ENCODE measurements at places on chromosomes 7 and 10. TPM values are rescaled to one million over a fixed set of nuclear protein-coding genes. Genes with fewer than 3 reads are reported as not detected.

Gene LIPN
- total RNA-seq, result not detected

Gene TRPV6
- not detected for total RNA-seq

Gene CHST3
- 0.07 TPM for total RNA-seq

Gene CLDN4
- total RNA-seq, result not detected

GRCh38 chr7:149772956-149773434 is 393 bp downstream of the ZNF467 start:
- no peaks in the 10 kb centered on the region for H3K27me3 ChIP-seq
- DNase-seq, result peak; percentile 6
- H3K4me1 ChIP-seq, result peaks cover 7% of the 10 kb centered on the region
- H3K4me3 ChIP-seq, result peak overlapping the region; percentile 26

GRCh38 chr10:4656576-4657194 is 169.3 kb upstream of the AKR1E2 start:
- no peak overlapping the region for H3K4me3 ChIP-seq
- no peaks in the 10 kb centered on the region for H3K4me1 ChIP-seq
- no peaks in the 10 kb centered on the region for H3K36me3 ChIP-seq
- H3K27me3 ChIP-seq, result no peaks in the 10 kb centered on the region

All from CD8-positive, alpha-beta memory T cell (primary cell).